Thymus (tissue), 14 donors: ENCODE measurements at places on chromosomes 1 and 21. TPM values are rescaled to one million over a fixed set of nuclear protein-coding genes. Genes with fewer than 3 reads are reported as not detected.
A peak's percentile ranks its signal among the peaks of the same experiment; 100 is the strongest.

Gene PHTF1
- 9.8 TPM for polyA plus RNA-seq

Gene PRAMEF5
- polyA plus RNA-seq: not detected

- no peak for DNase-seq
Measured at GRCh38 chr1:178867670-178868069, 3.2 kb downstream of the ANGPTL1 start.

DNA sequence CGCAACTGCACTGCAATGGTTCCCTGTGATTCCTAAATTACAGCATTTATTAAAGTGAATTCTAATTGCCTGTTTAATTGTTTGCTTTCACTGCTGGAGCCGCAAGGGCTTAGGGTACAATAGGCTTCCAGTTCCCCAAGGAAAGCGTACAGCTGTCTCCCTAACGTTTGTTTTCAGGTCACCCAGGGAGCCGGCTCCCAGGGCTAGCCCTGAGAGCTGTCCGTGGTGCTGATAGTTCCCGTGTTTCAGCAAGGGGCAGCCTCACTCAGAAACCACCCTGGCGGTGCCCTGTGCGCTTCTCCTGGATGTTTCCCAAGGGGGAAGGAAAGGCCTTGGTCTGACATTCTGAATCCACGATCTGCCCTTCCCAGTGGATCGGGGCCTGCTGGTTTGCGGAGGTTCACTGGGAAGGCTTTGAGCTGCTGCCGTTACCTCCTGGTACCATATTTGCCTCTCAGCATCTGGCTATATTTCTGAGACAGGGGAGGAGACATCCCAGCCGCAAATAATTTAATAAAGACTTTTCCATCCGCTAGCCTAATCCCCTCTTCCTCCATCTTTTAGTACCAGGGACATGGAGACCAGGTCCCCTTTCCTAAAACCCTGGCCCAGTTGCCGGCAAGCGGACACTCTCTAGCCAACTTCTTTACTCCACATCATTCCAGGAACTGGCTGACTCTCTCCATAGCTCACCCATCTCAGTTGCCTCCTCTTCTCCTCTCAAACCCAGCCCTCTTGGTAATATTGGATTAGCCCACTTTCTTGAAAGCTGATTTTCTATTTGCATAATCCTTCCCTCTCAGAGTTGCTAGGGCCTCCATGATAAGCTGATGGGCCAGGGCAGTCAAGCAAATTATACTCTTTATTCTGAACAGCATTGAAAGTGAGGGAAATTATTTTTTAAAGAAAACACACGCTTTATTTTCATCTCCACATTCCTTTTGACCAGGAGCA lies 149.0 kb downstream of the IGSF21 start:
- peak; percentile 53 for DNase-seq
